ENCODE measurements at places on chromosomes 3 and 15.

GRCh38 chr15:63933522-63933921 lies 99.8 kb upstream of the HERC1 start:
- no peak for DNase-seq

- no peak for DNase-seq
Measured at GRCh38 chr15:70478251-70478990, 284.9 kb downstream of the UACA start.

DNA sequence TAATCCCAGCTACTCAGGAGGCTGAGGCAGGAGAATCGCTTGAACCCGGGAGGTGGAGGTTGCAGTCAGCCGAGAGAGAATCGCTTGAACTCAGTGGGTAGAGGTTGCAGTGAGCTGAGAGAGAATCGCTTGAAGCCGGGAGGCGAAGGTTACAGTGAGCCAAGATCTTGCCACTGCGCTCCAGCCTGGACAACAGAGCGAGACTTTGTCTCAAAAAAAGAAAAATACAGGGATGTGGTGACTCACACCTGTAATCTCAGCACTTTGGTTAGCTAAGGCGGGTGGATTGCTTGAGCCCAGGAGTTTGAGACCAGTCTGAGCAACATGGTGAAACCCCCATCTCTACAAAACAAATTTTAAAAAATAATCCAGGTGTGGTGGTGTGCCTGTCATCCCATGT lies 26.8 kb downstream of the UBE2E1 start:
- DNase-seq = no peak

DNA sequence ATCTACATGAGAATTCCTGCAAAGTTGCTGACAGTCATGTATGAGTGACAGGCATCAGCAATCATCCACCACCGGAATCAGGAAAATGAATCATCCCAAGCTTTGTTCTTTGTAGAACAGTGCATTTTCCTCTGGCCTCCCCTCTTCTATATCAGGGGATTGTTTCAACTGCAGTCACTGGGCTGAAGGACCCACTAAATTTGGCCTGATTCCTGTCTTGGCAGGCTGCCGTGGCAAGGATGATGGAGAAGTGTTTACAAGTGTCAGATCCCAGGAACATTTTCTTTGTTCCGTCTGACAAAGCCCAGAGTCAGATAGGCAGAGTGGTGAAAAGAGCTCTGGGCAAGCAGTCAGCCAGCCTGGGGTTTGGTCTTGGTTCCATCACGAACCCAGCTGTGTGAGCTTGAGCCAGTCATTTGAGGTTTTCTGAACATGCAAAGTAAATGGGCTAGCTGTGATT lies 175.1 kb upstream of the TSC22D2 start:
- no peak for DNase-seq

DNA sequence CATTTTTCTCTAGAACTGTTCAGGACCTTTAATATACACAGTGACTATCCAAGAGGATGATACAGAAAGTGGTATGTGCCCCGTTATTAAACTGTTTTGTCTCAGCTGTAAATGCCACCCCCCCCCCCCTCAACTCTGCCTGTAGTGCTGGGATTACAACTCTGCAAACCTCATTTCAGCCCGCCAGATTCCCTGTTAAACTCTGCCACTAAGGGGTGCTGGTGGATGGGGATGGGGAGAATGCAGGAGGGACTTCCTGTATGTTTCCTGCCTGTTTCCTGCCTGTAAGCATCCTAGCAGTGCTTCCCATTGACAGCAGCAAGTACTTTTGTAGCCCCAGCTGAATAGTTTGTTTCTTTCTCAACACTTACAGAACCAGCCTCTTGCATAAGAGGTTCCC lies 301.7 kb upstream of the RORA start:
- no peak for DNase-seq

DNA sequence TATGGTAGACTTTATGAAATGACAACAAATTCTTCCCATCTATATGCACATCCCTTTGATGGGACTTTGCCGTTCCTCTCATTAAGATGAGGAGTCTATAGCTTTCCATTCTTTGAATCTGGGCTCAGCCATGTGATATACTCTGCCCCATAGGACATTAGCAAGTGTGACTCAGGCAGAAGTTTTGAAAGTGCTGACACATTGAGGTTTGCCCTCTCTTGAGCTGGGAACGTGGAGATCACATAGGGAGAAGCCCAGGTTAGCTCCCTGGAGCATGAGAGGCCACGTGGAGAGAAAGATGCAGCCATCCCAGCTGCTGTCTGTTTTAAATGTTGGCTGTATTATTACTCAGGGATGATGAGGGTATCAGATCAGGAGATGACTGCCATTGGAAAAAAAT lies 67.7 kb upstream of the OXTR start:
- DNase-seq = no peak

- DNase-seq = no peak
Measured at GRCh38 chr3:6781092-6781491, 79.8 kb upstream of the GRM7 start.

DNA sequence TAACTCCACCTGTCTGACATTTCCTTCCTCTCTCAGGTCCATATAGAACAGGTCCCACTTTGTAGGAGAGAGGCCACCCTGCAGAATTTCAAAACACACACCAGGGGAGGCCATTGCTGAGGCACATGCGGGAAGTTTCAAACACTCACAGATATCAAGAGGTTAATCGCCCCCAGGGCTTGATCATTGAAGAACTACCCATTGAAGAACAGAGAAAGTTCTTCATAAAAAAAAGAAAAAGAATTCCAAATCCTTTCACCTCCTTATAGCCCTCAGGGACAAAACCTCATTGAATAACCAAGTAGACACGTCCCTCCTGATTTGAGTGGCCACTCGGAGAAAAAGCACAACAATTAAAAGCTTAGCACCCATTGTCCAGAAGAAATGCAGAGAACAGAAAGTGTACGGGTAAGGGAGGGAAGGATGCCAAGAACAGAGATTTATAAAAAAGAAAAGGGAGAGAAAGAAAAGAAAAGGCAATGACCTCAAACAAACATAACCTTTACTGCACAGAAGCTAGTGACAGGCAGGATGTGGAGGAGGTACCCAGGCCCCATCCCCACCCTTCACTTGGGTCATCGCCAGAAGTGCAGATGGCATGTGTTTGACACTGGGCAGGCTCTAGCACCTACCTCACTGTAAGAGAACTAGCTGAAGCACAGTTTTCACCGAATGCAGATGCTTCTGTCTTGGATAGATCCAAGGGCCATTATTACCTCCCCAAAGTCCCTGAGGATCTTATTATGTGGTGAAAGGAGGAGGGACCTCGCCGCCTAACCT lies 112.3 kb upstream of the HES1 start:
- DNase-seq = no peak

DNA sequence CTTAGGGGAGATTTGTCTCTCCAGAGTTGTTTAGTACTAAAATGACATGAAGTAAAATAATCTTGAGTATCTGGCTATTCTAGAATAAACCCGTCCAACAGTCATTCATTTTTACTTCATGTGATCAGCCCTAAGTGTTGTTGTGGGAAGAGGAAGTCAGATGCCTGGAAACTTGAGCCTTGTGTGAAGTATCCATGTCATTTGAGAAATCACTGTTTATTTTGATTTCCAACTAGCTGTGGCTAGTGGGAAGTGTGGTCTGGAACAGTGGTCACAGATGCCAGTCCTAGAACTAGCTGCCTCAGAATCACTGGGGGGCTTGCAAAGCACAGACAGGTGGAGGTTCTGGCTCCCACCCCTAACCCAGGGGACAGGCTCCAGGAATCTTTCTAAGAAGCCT lies 77.7 kb upstream of the LIMD1 start:
- no peak for DNase-seq

- no peak for DNase-seq
Measured at GRCh38 chr15:61173899-61174689, 55.0 kb downstream of the RORA start.

DNA sequence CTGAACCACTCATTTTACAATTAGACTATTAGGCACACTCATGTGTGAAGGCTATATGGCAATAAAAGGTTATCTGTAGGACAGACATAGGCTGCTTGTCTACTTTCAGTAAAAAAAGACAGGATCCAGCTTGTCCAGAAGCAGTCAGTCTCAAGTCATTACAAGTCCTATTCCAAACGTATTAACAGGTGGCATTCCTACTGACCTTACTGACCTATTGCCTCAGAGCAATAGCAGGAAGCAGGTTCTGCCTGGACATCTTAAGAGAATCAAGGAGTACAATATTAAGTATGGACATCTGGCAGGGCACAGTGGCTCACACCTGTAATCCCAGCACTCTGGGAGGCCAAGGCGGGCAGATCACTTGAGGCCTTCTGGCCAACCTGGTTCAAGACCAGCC lies 7.0 kb downstream of the CMTM6 start:
- no peak for DNase-seq

GRCh38 chr15:27668471-27669220 lies 430.5 kb downstream of the OCA2 start:
- no peak for DNase-seq

DNA sequence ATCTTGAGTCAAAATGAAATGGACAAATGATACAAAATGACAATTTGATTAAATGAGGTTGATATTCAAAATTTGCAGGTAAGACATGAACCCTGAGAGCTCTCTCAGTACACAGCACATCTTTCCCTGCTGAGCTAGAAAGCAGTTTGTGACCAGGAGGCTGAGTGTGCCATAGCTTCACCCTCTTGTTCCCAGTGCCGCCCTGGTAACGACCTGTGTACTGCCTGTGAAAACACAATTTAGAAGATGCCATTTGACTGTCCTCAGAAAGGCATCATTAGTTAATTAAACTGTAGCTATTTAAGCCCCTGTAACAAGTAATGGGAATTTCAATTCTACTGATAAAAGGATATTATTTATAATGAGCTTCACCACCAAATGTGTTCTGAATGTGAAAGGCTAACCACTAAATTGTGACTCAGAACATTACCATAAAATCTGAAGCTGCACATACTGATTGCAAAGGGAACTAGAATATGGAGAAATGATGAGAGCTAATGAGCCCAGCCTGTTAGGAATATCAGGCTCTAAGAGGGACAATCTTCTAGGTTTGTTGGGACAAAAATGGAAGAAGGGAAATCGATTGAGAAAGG lies 212.9 kb upstream of the ARPP21 start:
- no peak for DNase-seq

DNA sequence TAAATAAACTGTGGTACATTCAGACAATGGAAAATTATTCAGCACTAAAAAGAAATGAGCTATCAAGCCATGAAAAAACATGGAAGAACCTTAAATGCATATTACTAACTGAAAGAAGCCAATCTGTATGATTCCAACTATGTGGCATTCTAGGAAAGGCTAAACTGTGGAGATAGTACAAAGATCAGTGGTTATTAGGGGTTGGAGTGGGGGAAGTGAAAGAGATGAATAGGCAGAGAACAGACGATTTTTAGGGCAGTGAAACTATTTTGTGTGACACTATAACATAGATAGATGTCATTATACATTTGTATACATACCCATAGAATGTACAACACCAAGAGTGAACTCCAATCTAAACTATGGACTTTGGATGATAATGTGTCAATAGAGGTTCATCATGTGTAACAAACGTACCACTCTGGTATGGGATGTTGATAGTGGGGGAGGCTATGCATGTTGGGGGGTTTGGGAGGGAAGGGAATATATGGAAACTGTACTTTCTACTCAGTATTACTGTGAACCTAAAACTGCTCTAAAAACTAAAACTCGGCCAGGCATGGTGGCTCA lies 29.0 kb downstream of the RAB27A start:
- no peak for DNase-seq

GRCh38 chr3:57007521-57008460 lies 52.7 kb upstream of the SPATA12 start:
- no peak for DNase-seq

DNA sequence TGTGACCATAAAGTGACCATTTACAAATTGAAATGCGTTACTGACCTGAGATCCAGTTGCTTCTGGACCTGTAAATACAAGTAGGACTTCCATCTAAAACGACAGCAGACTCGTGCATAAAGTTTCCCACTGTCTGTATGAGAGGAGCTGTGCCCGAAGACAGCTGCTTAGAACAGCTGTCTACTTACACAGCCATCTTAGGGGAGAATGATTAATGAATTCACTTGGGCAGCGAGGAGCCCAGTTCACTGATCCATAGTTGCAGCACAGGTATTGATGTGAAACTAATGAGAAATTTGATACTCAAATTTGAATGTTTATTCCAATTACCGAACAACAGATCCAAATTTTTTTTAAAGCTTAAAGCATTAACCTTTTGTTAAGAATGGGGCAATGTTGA lies 748.1 kb downstream of the NR2F2 start:
- DNase-seq = no peak

GRCh38 chr15:70479785-70480184 lies 283.6 kb downstream of the UACA start:
- DNase-seq = no peak

DNA sequence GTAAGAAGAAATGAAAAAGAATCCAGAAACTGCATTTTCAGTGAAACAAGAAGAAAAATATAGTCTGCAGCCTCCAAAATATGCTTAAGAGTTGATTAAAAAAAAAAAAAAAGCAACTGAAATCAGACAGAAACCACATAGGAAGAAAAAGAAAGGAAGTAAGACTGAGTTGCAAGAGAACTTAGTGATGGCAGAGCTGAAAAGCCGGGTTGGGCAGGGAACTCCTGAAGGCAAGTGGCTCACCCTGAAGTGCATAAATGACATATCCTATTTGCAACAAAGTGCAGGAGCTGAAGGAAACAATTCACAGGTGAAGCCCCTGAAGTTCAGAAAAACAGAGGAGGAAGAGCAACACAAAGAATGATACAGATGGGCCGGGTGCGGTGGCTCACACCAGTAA lies 108.8 kb upstream of the SLC25A36 start:
- DNase-seq = no peak

GRCh38 chr3:139533781-139534454 lies 5.6 kb downstream of the RBP1 start:
- DNase-seq = no peak

GRCh38 chr15:40471808-40472150 lies 995 bp downstream of the CHST14 start:
- DNase-seq = no peak

- DNase-seq = no peak
Measured at GRCh38 chr3:50620820-50621219, 3.9 kb downstream of the MAPKAPK3 start.

- DNase-seq = no peak
Measured at GRCh38 chr15:66724732-66725463, 22.9 kb downstream of the SMAD6 start.

- no peak for DNase-seq
Measured at GRCh38 chr3:120659834-120660233, 22.2 kb downstream of the HGD start.

- DNase-seq = no peak
Measured at GRCh38 chr3:16064642-16065414, 109.7 kb upstream of the GALNT15 start.
